CD4-positive, alpha-beta T cell (primary cell): ENCODE measurements at places on chromosomes 1 and 21.

DNA sequence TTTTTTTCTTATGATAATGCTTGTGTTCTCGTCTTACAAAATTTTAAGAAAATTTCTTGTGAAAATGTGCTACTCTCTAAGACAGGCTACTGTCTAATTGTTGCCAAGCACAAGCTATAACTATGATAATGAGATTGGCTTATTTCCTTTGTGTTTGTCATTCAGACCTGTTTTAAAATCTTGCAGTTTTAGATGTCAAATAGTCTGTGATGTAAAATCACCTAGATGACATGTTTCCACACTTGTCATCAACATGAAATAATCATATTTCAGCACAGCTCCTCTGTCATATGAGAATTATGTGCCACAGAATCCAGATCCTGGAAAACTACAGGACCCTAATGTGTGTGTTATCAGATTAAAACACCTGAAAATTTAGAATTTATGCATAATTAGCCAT is 539.7 kb downstream of the USP25 start:
- no peaks in the 10 kb centered on the region for H3K36me3 ChIP-seq
- H3K4me3 ChIP-seq, result no peak overlapping the region
- H3K4me1 ChIP-seq, result no peaks in the 10 kb centered on the region

DNA sequence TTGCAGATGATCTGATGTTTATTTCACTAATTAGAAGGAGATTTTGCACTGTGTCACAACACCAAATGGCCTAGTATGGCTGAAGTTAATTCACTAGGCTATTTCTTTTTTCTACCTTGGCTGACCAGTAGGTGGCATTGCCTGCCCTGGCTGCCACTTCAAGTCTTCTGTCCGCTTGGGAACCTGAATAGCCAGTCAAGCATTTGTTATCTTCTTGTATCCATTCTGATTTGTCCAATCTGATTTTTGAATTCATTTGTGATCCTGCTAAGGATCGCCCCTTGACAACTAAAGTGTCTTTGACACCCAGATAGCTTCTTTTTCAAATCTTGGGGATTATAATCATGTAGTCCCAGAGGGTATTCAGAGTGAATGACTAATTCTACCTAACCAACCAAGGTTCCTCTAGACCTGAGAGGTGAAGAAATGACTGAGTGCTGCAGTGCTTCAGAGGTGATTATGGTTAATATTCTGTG is 99.4 kb downstream of the GIPC2 start:
- H3K27me3 ChIP-seq, result no peaks in the 10 kb centered on the region
- no peak overlapping the region for H3K4me3 ChIP-seq
- no peaks in the 10 kb centered on the region for H3K36me3 ChIP-seq
- peak; percentile 63 for DNase-seq
- H3K27ac ChIP-seq, result no peak overlapping the region
- peaks cover 7% of the 10 kb centered on the region for H3K4me1 ChIP-seq

DNA sequence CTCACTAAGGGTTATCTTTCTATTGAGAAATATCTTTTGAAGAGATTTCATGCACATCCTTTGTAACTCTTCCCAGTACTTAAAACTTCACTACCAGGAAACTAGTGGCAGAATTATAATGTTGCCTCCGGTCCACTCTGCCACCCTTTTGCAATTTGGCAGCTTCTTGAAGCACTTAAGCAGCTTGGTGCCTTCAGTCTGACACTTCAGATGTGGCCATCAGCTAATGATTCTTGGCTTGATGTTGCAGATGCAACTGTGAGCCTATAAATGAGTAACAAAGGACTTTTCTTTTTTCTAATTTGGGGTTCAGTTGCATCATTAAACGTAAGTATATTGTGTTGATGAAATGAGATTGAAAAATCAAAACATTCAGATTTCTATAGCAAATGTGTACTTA is 187.5 kb upstream of the C21orf91 start:
- no peaks in the 10 kb centered on the region for H3K4me1 ChIP-seq
- no peaks in the 10 kb centered on the region for H3K36me3 ChIP-seq
- no peaks in the 10 kb centered on the region for H3K27me3 ChIP-seq
- no peak for DNase-seq

GRCh38 chr1:116139592-116140134 is 28.5 kb downstream of the MAB21L3 start:
- H3K27me3 ChIP-seq, result no peaks in the 10 kb centered on the region
- H3K4me3 ChIP-seq, result no peak overlapping the region
- no peak overlapping the region for H3K27ac ChIP-seq
- no peaks in the 10 kb centered on the region for H3K36me3 ChIP-seq
- peaks cover 8% of the 10 kb centered on the region for H3K4me1 ChIP-seq

DNA sequence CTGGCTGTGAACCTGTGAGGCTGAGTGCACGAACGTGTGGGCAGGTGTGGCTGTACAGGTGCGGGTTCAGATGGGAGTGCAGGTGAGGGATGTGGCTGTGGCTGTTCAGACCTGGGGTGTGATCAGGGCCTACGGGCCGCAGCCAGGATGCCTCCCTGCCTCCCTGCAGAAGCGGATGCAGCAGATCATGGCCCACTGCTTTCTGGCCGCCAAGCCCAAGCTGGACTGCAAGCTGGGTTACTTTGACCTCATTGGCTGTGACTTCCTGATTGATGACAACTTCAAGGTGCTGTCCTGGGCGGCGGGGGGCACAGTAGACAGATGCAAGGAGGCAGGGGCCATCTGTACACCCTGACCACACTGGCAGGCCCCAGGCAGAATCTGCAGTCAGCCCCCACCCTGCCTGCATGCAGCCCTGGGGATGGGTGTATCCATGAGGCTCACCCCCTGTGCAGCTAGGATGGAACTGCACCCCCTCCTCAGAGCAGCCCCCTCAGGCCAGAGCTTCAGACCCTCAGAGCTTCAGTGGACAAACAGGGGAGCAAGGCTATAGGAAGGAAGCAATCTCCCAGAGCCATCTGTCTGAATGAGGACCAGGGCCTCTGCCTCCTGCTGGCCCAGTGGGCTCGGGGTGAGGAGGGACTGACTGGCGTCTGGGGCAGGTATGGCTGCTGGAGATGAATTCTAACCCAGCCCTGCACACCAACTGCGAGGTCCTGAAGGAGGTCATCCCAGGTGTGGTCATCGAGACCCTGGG is 9.8 kb downstream of the TNFRSF18 start:
- no peak overlapping the region for H3K27ac ChIP-seq
- no peaks in the 10 kb centered on the region for H3K27me3 ChIP-seq
- H3K4me1 ChIP-seq, result peaks cover 14% of the 10 kb centered on the region
- H3K4me3 ChIP-seq, result no peak overlapping the region
- no peaks in the 10 kb centered on the region for H3K36me3 ChIP-seq

GRCh38 chr1:230186874-230187273 is 119.8 kb downstream of the GALNT2 start:
- no peak overlapping the region for H3K4me3 ChIP-seq
- DNase-seq, result peak; percentile 40
- no peak overlapping the region for H3K27ac ChIP-seq
- no peaks in the 10 kb centered on the region for H3K36me3 ChIP-seq
